Smooth muscle cell of the umbilical artery (primary cell): ENCODE measurements at places on chromosomes 6 and 20. TPM values are rescaled to one million over a fixed set of nuclear protein-coding genes. Genes with fewer than 3 reads are reported as not detected.

MYLIP gene
- 5.6 and 6.8 TPM in 2 replicates for total RNA-seq

ADTRP gene
- 0.59 and 4.9 TPM in 2 replicates for total RNA-seq

GJA10 gene
- total RNA-seq: not detected in 2 replicates

PLEKHG1 gene
- total RNA-seq: 0.30 and 0.55 TPM in 2 replicates

NR2E1 gene
- total RNA-seq: not detected in 2 replicates
